ENCODE measurements at places on chromosomes 5 and 9.

DNA sequence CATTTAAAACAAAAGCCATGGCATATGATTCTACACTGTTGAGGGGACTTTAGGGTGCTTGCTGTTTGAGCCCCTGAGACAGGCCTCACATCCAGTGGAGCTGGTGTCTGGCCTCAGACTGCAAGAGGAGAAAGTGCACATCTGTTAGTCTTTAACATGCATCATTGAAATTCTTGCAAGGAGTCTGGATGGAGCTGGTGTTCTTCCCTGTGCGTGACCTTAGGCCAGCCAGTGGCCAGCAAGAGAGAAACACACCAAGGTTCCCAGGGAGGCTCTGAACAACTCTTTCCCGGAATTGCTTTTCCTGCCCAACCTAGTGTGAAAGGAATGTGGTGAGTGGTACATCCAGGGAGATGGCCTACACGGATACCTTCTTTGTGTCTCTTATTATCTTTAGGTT is 282.8 kb upstream of the TNC start:
- DNase-seq: no peak

GRCh38 chr9:93134740-93135444 is 841 bp upstream of the NINJ1 start:
- no peak for DNase-seq

DNA sequence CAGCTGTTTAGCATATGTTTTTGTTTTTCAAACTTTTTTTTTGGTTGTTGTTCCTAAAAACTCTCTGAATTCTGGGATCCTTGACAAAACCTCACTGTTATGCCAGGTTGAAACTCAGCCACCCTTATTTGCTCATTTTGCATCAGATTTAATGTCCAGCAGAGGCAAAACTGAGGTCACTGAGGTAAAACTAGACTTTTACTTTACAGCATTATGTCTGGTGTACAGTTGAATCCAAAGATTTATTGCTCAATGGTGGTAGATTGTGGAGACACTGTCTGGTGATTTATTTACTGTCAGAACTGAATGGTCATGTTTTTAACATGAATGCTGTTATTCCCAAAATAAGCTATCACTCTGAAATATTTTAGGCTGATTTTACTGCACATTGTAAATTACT is 87.9 kb downstream of the FBXL7 start:
- no peak for DNase-seq

- DNase-seq: no peak
Observed at GRCh38 chr5:87307796-87308423, 40.2 kb downstream of the RASA1 start.

- DNase-seq: no peak
Observed at GRCh38 chr5:136374003-136374402, 8.7 kb upstream of the TRPC7 start.

DNA sequence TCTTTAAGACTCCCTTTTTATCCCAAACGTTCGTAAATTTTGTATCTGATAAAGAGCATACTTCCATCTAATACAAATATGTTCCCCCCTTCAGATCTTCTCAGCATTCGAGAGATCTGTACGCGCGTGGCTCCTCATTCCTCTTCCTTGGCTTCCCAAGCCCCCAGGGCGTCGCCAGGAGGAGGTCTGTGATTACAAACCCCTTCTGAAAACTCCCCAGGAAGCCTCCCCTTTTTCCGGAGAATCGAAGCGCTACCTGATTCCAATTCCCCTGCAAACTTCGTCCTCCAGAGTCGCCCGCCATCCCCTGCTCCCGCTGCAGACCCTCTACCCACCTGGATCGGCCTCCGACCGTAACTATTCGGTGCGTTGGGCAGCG is 19.9 kb downstream of the CDKN2A start:
- DNase-seq: no peak

DNA sequence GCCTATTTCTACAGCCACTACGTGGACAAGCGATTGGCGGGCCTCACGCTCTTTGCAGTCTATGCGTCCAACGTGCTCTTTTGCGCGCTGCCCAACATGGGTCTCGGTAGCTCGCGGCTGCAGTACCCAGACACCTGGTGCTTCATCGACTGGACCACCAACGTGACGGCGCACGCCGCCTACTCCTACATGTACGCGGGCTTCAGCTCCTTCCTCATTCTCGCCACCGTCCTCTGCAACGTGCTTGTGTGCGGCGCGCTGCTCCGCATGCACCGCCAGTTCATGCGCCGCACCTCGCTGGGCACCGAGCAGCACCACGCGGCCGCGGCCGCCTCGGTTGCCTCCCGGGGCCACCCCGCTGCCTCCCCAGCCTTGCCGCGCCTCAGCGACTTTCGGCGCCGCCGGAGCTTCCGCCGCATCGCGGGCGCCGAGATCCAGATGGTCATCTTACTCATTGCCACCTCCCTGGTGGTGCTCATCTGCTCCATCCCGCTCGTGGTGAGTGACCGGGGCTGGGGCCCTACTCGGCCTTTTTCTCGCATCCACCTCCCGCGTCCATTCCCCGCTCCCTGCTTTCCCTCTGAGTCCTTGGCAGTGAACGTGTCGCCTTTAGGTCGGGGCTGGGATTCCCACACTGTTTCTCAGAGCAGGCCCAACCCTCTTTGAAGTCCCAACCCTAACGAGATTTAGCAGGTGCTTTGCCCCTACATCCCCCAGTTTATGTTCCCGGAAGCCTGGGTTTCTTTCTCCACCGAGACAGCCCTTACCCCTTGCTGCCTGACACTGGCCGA is 1.8 kb downstream of the PTGER4 start:
- DNase-seq: peak; percentile 65

DNA sequence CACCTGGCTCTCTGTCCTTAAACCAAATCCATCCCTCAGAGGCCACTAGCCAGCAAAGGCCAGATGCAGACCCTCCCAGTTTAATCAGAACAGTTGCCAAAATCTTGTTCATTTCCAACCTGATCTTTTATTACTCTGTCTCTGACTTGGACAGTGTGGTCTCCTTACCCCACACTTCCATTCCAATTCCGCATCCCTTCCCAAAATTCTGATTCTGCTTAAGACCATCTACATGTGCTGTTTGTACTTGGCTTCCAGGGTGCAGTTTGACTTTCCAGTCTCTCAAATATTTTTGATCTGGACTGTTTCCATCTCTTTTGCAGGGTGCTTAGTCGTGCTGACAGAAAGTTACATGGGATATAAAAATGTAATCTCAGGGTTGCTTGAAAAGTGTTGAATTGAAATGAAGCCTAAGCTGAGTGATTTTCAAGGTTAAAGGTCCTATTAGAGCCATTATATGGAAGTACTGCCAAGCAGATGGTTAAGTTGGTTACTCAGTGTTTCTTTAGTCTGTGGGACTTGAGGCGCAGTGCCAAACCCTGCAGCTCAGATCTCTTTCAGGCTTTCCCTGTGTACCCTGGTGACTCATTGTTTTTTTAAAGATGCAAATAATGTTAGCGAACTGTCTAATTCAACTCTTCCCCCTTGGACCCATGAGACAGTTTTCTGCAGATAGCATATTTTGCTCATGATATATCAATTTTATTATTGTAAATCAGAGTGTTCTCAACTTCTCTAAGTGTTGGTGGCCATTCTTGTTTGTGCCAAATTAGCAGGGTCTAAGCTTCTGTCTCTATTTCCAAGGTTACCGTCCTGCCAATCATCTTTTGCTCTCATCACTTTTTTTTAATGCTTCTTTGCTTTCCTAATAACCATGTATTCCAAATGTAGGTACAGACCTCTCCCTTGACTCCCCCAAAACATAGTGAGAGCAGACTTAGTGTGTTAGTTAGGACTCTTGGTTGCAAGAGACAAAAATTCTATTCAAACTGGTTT is 18.2 kb upstream of the DCP2 start:
- DNase-seq: no peak

Data from activated CD8-positive, alpha-beta memory T cell treated with anti-CD3 and anti-CD28 coated beads, Interleukin-2, amount 10 ng/mL, durations not matched to agents 7 days and 5 days (primary cell).